ENCODE measurements at places on chromosomes 3 and 15.

DNA sequence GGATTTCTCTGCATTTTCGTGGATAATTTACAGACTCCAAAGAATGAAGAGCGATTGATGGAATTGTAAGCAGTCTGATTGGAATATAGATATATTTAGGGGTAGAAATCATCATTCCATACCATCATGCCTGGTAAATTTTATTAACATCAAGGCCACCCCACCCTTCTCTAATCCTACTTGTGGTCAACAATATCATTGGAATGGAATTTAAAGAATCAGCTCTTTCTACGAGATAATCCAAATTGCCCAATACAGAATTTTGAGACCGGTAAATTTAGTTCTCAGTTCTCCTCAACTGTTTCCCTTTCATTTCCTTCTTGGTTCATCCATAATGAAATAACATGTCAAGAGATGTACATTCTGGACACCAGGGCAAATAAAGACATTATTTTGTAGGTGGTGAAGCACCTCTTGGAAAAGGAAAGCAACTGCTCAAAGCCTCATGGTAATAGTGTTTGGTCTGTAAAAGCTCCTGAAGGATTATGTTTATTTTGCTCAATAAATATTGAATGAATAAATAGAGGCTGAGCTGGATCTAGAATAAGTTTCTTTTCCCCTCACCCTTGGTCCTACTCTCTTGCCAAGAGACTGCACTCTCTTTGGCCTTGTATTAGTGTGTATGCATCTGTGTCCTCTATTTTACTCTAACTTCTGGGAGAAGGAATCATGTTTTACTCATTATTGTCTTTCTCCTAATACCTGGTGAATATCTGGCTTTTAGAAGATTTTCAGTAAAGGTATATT, 133.7 kb upstream of the BCL6 start:
- no peak for DNase-seq

DNA sequence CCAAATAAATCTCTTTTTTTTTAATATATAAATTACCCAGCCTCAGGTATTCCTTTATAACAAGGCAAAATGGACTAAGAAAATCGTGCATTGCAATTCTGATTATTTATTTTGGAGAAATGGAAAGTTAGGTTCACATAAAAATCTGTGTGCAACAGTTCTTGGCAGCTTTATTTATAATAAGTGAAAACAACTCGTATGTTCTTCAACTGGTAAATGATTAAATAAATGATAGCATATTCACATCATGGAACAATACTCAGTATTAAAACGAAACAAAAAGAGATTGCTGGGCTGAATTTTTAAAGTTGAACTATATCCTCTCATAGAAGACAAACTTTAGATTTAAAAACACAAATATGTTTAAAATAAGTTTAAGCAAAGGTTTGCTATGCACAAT, 176.3 kb upstream of the ZNF385D start:
- DNase-seq: no peak

- no peak for DNase-seq
Measured at GRCh38 chr15:58431221-58432149, at the start of gene LIPC. TSS of gene LIPC (plus strand) at chr15:58431991. CDS start at chr15:58432033, 42 bp downstream.

DNA sequence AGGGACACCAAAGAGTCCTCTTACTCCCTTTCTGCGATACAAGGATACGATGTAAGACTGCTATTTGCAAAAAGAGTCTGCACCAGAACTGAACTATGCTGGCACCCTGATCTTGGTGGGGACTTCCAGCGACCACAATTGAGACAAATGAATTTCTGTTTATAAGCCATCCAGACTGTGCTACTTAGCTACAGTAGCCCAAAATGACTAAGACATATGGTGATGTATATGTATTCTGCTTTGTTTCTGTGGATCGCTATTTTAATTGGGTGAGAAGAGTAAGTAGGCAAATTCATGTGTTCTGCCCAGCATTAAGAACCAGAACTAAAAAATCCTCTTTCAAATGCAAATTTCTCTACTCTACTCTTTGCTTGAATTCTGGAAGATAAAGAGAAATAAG, 720.9 kb downstream of the DIPK2A start:
- DNase-seq: no peak

GRCh38 chr3:53161450-53161819, 426 bp downstream of the PRKCD start:
- DNase-seq: no peak

DNA sequence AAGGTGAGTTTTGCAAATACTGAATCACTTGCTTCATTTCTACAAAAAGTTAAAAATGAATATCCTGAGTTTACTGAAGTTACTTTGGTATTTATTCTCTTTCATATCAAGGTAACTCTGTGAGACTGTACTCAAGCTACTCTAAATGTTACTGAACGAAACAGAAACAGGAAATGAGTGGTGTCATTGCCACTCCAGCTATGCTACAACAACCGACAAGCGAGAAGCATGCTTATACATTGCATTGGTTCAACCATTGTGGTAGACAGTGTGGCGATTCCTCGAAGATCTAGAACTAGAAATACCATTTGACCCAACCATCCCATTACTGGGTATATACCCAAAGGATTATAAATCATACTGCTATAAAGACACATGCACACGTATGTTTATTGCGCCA, 313.2 kb upstream of the THBS1 start:
- no peak for DNase-seq

Measured in NCI-H1436 treated with DMSO at 0.1 percent for 48 hours (cell line).